Stimulated activated CD8-positive, alpha-beta memory T cell treated with anti-CD3 and anti-CD28 coated beads, Interleukin-4, amount 100 ng/mL, for 4 hours (primary cell): ENCODE measurements at places on chromosomes 7 and 10.

DNA sequence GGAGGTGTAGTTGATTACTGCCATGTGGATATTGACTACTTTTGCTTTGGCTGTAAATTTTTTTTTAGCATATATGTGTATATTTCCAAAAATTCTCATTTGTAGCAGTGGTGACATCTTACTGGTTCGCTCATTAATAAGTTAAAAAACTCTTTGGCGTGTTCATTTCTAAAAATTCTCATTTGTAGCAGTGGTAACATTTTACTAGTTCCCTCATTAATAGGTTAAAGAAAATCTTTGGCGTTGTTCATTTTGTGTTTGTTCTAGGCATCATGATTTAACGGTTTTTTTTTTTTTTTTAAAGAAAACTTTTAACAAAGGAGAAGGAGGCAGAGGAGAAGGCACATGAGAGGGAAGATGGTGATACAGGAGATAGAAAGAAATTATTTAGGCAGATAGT is 45.9 kb upstream of the CACNB2 start:
- DNase-seq, result no peak

DNA sequence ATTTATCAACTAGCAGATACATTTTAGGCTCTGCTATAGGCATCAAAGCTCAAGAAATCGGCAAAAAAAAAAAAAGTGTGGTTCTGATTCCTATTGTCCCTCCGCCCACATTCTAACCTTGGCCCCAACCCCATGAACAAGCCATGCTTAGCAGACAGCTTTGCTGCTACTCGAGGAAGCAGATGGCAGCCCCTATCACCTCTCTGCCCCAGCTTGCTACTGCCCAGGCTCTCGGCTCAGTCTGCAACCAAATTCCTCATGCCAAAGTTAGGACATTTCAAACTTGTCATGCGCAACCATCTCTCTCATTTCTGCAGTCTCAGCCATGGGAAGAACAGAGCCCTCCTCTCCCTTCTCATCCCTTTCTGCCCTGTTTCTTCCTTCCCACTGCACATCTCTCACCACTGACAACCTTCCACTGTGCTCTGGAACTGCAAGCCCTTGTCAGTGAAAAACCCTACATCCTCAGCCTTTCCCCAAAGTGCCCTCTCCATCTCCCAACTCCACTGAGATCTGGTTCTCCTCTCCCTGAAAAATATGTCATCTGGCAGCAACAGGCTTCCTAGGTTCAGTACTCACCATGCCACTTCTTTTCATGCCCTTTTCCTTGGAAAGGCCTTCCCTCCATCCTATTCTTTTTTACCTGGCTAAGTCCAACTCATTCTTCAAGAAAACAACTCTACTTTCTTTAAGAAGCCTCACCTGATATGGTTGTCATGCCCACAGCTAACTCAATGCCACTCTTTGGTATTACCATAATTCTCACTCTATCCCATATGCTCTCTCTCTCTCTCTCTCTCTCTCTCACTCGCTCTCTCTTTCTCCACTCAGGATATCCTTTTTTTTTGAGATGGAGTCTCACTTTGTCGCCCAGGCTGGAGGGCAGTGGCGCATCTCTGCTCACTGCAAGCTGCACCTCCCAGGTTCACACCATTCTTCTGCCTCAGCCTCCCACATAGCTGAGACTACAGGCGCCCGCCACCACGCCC is 60.1 kb upstream of the FHIP2A start:
- DNase-seq, result no peak

DNA sequence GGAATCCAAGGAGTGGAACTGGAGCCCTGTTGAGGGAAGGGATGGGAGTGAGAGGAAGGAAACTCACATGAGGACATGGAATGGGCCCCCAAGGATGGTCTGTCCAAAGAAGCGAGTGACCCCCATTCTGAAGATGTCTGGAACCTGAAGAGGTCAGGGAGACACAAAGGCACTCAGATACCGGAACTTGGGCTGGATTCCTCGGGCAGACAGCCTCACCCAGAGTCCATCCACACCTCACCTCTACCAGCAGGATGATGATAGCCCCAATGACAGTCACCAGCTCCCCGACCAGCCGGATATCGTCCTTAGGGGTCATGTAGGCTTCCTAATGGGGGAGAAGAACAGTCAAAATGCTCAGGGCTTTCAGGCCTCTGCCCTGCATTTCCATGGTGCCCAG is 10.7 kb downstream of the TRPV6 start:
- no peak for DNase-seq

DNA sequence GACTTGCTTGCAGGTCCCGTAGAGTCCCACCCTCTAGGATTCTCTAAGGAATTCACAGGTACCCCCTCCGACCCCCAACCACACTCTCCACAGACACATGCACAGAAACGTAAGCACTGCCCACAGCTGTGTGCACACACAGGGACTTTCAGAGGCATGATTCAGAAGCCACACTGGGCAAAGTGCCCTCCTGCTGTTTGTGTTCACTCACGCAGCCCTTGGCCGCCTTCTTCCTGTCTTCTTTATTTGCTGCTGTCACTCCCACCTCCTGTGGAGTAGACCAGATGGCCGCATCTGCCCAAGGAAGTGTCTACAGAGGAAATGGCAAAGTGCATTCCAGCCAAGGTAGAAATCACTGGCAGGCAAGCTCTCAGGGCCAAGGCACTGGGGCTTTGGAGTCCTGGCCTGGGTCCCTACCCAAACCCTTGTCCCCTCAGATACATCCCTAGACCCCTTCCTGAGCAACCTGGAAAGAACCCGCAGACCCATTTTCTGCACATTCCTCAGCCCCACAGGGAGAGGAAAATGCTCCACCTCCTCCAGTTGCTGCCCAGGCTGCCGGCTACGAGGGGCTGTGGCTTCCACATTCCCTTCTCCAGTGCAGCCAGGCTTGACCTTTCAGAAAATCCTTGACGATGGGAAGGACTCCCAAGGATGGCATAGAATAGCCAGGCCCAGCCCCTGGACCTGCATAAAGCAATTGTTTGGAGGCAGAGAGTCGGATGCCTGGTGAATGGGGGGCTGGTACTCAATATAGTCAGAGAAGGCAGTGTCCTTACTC is 21.6 kb upstream of the GIMAP8 start:
- DNase-seq, result no peak

GRCh38 chr7:152618427-152618826 is 57.5 kb downstream of the XRCC2 start:
- DNase-seq, result no peak

- no peak for DNase-seq
These were observed 19.9 kb upstream of the PCGF5 start for GRCh38 chr10:91200314-91201212.

GRCh38 chr7:96219378-96220130 is 102.3 kb downstream of the SLC25A13 start:
- DNase-seq, result no peak

DNA sequence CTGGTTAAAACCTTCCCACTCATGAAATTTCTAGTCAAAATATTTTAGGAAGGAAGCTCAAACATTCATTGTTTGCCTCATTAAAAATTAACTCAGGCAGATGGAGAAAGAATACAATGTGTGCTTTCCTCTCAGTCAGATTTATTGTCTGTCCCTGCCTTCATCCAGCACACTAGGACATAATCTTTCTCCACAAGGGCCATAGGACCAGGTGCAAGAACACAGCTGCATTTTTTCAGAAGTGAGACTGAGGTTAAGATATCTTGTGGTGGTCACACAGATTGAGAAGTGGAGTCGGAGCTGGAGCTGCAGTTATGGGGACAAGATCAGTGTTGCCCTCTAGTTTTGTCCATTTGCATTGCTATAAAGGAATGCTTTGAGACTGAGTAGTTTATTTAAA is 666.3 kb downstream of the CCSER2 start:
- DNase-seq, result no peak

- no peak for DNase-seq
These were observed 125.3 kb downstream of the NEURL1 start for GRCh38 chr10:103618575-103619423.

- no peak for DNase-seq
These were observed 40.7 kb upstream of the MRLN start for GRCh38 chr10:59793919-59794318.

DNA sequence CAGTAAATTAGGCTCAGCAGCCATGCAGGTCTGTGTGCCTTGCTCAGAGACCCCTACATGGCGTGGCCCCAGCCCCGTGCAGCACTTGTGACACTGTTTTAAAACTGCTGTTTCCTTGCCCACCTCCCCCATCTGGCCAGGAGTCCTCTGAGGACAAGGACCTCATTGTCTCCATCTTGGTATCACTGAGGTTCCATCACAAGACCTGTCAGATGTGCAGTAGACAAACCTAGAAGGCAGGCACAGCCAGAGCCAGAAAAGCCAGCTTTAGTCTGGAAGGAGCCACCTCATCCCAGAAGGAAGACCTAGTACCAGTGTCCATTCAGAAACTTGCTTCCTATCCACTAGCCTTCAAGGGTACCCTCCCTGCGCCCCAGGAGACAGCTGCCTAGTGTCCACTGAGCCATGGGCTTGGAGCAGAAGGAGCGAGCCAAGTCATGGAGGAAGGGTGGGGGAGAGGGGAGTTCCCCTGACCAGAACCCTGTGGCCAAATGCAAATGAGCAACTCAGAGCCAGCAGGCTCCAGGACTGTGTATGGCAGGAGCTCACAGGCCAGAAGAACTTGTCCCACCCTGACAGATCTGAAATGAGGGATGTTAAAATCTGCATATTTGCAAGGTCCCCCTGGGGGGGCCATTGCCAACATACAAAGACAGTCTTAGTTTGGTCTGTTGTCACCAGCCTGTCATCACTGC is 176.1 kb downstream of the SH3PXD2A start:
- DNase-seq, result no peak

DNA sequence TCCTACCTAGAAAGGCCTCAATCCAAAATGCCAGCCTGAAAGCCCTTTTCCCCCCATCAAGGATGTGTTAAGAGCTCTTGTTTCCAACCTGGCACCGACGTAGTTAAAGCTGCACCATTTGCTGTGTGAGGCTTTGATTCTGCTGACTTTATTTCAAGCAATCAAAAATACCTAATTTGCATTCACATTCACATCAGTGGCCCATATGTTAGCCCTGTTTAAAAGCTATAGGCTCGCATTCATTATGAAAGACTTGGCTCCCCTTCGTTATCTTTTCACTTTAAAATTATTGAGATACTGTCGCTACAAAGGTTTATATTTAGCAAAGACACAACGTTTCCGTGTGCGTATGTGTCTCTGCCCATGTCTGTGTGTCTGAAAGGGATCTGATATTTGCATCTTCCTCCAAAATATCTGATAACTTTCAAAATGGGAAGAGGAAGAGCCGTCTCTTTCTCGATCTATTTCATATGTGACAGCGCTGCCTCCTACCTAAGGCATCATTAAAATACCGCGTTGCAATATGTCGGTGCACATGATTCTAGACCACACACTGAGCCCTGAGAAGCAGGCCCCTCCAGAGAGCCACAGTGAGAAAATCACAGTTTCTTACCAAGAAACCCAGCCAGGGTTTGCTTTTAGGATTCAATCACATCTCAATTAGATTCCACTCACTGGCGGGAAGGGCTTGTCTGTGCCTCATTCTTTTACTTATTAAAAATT is 57.1 kb upstream of the ITPRID1 start:
- no peak for DNase-seq

DNA sequence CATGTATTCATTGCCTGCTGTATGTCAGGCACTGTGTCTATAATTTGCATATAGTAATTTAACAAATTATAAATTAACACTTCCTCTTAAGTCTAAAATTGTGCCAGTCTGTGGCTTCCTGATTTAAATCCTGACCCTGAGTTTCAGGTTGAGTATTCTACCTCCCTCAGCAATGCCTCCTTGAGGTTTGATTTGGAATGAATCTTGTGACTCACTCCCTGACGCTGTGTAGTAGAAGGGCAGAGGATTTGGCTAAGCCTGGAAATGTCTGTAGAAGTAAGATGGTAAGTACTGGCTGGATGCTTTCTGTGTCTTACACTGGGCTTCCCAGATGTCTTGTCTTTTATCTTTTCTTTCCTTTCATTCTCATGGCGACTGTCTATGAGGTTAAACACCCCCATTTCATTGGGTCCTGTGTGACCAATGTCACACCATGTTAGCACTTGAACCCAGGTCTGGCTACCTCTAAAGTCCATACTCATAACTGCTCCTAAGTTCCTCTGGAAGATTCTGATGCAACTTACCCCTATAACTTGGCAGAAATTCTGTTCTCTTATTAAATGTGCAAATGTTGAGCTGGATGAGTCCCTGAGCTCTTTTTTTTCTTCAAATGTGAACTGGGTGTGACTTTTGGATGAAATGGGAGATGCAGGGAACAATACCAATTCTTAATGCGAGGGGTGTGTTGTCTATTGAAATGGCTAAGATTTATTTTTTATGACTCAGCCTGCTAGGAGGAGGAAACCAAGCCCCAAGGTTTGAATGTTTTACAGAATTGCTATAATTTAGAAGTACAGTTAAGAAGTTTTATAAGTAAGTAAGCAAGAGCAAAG is 48.5 kb downstream of the PLCE1 start:
- DNase-seq, result no peak

DNA sequence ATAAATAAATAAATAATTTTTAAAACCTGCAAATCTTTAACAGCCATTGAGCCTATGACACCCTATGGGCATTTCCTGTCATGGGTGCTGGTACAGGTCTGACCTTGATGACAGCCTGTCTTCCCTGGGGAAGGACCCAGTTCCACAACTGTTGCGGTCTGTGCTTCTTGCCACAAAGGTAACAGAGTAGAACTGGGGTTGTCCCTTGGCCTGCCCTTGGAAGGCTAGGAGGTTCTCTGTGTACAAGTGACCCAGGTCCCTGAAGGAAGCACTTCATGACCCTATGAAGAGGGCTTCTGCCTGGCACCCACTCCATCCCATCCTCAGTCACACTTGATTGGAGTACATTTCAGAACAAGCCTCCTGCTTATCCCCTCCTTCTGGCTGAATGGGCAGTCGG is 66.9 kb downstream of the OGDH start:
- DNase-seq, result no peak

GRCh38 chr7:133642907-133643306 is 390.0 kb downstream of the EXOC4 start:
- no peak for DNase-seq
